B cell (primary cell): ENCODE measurements at places on chromosomes 2 and 18.

- no peak for DNase-seq
These were observed 83.9 kb upstream of the PKDCC start for GRCh38 chr2:41963661-41964525.

GRCh38 chr2:43724728-43725526 is 48.7 kb upstream of the C1GALT1C1L start:
- no peak for DNase-seq

- no peak for DNase-seq
These were observed 502.2 kb downstream of the NR4A2 start for GRCh38 chr2:155830351-155830750.

DNA sequence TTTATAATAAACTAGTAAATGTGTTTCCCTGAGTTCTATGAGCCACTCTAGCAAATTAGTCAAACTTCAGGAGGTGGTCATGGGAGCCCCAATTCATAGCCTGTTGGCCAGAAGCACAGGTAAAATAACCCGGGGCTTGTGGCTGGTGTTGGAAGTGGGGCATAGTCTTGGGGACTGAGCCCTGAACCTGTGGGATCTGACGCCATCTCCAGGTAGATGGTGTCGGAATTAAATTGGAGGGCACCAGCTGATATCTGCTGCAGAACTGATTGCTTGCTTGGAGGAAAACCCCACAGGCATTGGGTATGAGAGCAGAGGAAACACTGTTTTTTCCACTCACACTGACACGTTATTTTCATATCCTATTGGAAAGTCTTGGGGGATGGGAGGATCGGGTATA is 14.1 kb downstream of the NMS start:
- DNase-seq: no peak

- DNase-seq: no peak
These were observed 176.1 kb upstream of the TNP1 start for GRCh38 chr2:217035967-217036366.

GRCh38 chr2:225462945-225463344 is 63.4 kb downstream of the NYAP2 start:
- no peak for DNase-seq

GRCh38 chr2:101231240-101231639 is 21.4 kb upstream of the CNOT11 start:
- DNase-seq: no peak

- no peak for DNase-seq
These were observed 31.6 kb upstream of the WDR75 start for GRCh38 chr2:189409647-189410046.

GRCh38 chr2:138559641-138560040 is 58.1 kb downstream of the SPOPL start:
- DNase-seq: no peak

DNA sequence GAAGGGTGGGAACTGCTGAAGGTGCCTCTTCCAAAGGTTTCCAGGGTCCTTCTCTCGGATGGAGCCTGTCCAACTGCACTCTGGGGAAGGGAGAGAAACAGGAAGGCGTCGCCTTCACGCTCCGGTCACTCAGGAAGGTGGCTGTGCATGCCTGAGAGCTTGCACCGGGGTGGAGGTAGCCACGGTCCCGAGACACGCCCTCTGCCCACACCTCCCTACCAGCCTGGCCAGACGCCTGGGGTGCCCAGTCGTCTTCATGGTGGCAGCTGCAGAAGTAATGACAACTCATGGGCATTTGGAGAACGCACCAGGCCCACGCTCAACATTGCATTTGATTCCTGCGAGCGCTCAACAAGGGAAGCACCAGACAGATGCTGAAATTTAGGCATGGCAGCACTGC is 59.9 kb downstream of the ADNP2 start:
- no peak for DNase-seq

DNA sequence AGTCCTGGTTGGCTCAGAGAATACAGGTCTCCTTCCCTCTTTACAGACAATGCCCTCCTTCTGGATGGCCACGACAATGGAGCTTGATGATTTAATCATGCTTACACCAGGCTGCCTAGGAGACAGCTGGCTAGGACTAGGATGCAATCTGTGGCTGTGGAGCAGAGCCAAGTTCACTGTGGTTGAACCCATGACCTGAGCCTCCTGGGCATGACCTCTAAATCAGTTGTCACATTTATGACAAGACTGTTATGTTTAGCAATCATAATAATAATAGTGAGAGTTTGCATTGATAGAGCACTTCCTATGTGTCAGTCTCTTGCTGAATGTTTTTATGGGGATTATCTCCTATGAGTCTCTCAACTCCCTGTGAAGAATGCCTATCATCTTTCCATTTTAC is 244.1 kb downstream of the ICOS start:
- no peak for DNase-seq

- DNase-seq: no peak
These were observed 23.7 kb downstream of the ATP9B start for GRCh38 chr18:79092874-79093273.

DNA sequence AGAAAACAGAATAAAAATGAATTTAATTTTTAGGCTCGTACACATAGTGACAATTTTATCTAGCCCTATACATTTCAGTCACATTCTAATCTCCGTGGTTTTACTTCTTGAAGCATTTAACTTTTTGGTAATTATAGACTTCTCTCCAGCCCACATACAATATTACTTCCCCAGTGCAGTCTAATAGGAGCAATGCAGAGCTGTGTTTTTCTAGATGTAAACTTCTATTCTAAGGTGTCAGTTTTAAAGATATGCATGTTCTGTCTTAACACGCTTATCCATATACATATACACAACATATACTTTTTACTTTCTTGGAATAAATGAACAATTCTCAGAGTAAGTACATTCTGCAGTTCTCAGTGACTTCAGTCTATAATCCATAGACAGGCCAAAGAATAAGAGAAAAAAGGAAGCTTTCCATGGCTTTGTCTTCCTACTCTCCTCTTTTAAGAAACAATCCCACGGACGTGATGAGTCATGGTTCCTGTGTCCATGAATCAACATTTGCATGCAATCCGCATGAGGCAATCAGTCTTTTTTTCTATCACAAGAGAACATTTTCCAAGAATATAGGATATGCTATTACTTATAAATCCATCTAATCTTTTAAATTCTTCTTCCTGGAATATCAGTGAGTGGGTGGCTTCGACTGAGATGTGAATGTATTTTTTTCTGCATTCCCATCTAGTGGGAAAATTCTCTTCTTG is 42.8 kb downstream of the CCDC102B start:
- DNase-seq: no peak

DNA sequence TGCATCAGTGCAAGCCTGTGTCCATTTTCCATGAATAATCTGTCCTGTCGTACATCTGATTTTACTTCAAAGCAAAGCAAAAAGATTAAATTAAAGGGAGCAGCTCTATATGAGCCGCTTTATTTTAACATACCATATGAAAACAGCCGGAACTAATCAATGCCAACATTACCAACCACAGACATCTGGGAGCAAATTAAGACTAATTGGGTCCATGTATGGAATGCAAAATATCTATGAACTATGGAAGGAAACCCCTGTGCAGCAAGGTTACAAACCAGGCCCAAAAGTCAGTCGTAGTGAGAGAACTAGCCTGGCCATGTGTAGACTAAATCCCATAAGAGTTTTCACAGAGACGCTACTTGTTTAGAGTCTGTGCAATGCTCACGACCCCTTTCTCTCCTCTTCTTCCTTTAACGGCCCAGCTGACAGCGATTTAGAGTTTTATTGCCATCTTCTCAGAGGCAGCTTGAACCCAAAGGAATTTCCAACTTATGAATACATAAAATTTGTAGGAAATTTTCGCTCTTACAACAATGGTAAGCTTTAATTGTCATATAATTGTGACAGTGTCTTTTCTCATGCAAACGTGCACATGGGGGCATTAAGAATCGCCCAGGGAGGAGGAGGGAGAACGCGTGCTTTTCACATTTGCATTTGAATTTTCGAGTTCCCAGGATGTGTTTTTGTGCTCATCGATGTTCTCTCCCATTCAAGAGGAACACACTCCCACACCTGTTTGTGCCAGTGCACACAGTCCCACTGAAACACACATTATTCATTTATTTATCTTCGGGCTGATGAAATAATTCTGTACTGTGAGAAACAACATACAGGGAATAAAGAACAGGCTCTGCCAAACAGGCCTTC is 52.9 kb upstream of the RPL31 start:
- DNase-seq: no peak

DNA sequence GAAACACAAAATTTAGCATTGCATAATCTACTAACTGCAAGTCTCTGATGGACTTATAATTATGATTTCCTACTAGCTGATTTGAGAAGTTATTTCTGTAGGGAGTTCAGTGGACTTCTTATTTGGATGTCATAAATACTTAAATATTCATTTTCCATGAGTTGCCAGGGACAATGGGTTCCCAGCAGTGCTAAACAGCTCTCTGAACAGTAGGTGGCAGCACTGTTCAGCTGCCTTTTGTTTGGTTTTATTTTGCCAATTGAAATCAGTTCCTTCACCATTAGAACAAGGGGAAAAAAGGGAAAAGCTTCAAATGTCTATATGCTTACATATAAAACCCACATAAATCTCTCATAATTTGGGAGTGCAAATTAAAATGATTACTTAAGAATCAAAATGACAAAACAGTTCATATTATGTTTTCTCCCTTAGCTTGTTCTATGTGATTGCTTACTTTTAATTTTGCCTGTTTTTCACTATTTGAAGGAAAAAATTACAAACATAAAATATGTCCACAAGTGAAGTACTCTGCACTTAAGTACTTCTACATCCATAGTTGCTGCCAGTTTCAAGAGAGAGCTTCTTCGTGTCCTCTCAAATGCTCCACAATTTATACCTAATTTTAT is 898.9 kb downstream of the CPS1 start:
- DNase-seq: peak; percentile 18

DNA sequence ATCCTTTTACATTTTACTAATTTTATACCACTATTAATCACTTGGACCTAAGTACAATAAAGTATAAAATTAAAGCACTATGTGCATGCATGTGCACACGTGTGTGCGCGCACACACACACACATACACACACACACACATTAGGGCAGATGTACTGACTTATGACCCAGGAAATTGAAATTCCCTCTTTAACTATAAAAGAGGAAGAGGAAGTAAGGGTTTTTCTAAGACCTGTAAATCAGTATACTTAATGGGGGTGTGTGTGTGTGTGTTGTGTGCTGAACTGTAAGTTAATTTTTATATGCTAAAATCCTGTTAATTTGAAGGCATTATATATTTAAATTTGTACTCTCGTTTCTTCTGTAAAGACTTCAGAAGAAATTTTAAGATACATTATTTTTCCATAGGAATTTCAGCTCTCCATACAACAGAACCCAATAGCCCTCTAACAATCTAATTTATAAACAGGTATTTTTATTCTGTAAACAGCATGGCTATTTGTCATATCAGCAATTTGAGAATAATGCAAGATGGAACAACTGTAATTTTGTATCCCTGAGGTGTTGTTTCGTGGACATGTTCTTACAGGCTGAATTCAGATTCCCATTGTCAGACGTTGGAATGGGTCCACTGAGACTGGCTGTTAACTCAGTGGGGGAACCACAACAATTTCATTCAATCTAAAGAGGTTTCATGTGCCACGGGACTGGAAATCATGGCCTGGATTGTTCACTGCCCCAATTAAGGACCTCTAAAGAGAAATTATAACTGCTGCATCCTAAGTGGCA is 90.9 kb downstream of the PLA2R1 start:
- DNase-seq: peak; percentile 8

- DNase-seq: no peak
These were observed 260.5 kb downstream of the LTBP1 start for GRCh38 chr2:33207151-33207740.

DNA sequence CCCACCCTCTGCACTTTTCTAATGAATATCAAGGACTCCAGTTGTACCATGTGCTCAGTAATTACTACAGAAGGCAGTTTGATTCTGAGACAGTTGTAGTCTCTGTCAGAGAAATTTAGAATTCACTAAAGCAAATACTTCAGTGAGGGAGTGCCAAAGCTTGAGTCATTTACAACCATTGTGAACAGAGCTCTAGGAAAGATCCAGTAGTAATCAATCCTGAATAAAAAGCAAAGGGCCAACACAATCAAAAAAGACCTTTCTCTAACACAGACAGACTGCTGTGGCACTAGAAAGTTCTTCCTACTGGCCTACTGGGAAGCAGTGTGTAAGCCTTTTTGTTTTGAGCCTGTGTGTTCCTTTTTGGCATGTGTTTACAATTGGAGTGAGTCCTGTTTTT is 135.6 kb upstream of the UNC80 start:
- no peak for DNase-seq
